ENCODE measurements at places on chromosomes 4 and X.

GRCh38 chr4:153295131-153295755 lies 49.2 kb upstream of the MND1 start:
- no peak for DNase-seq

DNA sequence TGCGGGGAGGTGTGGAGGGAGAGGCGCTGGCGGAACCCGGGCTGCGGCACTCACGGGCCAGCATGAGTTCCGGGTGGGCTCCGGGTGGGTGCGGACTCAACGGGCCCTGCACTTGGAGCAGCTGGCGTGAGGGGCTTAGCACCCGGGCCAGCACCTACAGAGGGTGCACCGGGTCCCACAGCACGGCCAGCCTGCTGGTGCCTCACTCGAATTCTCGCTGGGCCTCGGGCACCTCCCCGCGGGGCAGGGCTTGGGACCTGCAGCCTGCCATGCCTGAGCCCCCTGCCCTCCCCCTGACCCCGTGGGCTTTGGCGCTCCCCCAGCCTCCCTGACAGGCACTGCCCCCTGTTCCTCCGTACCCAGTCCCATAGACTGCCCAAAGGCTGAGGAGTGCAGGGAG lies 10.8 kb upstream of the CAMK2D start:
- DNase-seq = no peak

DNA sequence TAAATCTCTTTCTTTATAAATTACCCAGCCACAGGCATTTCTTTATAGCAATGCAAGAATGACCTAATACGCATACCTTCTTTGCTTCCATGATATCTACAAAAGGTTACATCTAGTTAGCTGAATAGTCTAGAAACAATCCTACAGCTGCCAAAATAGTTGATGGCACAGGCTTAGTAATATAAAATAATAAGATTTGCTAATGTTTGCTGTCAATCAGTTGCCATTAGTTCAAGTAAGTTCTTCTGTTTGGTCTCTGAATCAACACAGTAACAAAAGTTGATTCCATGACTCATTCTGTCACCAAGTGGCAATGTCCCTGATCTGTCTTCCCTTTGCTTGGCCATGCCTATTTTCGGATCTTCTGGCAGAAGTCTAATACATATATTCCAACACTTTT lies 470.2 kb downstream of the SPRY1 start:
- DNase-seq = no peak

- DNase-seq = no peak
These were observed 156.2 kb upstream of the SLC7A11 start for GRCh38 chr4:138398322-138398721.
